ENCODE measurements at places on chromosomes 2 and 18. TPM values are rescaled to one million over a fixed set of nuclear protein-coding genes. Genes with fewer than 3 reads are reported as not detected.

Gene UGT1A3
- total RNA-seq, result 20.8 TPM

Gene GAL3ST2
- 0.47 TPM for total RNA-seq

Gene LBH
- 32.3 TPM for total RNA-seq

Gene RAPH1
- total RNA-seq, result 71.6 TPM

DNA sequence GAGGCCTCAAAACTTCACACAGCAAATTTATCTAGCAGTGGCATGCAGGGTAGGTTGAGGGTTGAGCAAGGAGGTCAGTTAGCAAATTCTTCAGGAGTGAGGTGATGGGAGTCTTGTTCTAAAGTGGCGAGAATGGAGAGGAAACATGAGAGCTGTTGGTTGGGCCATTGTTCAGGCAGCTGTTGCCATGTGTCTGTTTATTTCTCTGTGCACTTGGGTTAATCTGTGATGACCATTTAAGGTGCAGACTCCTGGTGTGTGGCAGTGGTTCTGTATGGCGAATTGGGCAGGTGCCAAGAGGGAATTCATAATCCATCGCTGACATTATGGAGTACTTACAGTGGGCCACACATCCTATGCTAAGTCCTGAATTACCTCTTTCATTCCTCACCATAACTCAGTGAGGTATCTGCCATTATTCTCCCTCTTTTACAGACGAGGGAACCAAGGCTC lies 30.4 kb downstream of the TMEM178A start:
- DNase-seq, result no peak

DNA sequence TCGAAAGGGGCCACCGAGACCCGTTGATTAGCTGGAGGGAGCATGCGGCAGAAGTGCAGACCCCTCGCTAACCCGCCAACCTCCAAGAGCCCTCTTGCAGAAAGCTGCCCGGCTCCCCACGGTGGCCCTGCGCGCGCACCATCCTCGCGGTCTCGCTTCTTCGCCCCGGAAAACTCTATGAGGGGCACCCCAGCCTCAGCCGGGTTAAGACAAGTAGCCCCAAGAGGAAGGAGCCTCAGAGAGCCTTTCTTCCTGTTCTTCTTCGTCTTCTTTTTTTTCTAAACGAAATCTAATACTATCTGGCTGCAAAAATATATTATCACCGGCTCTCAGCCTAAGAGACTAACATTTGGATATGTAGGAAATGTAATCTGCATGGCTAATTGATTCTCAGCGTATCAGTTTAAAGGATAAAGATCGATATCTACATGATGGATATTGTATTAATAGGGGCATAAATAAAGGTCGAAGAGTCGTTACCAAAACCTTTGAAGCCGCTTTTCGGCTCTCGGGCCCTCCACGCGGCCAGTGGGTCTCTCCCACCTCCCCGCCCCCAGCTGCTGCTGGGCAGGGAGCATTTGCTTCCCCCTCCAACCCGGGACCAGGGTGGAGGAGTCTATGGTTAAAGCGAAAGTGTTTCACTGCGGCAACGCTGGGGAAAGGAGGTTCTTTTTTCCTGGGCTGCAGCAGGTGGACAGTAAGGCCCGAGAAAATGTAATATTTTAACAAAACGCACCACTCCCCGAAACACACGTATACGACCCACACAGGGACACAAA lies 6.1 kb upstream of the PAX3 start:
- DNase-seq, result no peak

GRCh38 chr2:232773815-232774214 lies 2.5 kb downstream of the KCNJ13 start:
- DNase-seq, result no peak

GRCh38 chr2:122704109-122704563 lies 948.7 kb downstream of the TSN start:
- no peak for DNase-seq
